ENCODE measurements at places on chromosomes 16 and 17.

DNA sequence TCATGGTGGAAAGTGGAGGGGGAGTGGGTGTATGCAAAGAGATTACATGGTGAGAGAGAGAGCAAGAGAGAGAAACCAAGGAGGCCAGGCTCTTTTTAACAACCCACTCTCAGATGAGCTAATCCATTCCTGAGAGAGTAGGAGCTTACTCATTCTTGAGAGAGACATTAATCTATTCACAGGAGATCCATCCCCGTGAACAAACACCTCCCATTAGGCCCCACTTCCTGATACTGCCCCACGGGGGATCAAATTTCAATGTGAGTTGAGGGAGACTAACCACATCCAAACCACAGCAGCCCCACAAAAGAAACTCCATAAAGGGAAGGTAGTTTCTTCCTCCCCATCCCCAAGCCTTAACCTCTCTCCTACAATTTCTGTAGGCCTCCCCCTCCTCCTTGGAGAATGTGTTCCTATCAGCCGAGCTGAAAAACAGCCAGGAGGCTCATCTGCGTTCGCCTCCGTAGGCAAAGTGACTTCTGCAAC lies 450.0 kb downstream of the NPIPA7 start:
- DNase-seq: no peak

DNA sequence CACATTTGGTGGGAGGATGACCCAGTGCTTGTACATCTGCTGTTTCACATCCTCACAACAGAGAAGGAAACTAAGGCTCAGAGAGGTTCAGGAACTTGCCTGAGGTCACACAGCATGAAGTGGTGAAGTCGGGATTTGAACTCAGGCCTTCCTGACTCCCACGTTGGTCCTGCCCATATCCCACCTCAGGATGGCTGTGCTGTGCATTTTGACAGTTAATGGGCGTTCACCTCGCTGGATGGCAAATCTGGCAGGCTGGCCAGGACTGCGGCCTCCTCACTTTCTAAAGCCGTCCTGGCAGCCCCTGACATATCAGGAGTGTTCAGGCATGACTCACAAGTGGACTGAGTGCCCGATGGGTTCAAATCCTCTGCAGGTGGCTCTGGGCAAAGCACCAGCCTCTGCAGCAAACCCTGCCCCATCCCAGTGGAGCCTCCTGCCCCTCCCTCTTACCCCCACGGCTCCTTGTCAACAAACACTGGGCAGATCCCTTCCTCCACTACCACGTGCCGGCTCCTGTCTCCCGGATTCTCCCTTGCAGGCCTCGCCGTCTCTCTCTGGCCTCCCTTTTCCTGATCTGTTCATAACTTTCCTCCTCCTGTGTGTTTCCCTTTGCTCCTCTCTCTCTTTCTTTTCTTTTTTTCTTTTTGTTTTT lies 29.2 kb downstream of the SOCS3 start:
- DNase-seq: no peak

DNA sequence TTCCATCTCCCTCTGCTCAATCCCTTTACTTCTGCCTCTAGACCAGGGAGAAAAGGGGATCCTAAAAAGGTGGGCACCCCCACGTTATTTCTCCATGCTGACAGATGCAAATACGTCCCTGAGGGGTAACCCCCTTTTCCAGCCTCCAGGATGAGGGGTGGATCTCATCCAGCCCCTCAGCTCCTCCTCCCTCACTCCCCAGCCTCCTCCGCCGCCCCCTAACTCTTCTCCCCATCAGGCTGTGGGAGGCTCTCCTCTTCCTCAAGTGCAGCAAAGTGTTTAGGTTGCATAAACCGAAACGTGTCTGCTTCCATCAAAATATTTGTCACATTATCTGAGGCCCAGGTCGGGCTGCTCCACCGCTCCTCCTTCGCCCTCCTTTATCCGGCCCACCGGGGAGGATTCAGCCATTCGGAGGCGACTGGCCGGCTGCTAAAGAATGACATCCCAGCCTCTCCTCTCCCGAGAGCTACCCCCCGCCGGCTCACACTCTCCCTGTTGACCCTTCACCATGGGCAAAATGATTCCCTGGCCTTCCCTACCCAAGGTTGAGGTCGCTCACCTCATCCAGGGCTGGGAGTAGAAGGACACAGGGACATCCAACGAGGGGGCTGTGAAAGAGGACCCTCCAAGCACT lies 1.2 kb upstream of the C1QL1 start:
- no peak for DNase-seq

DNA sequence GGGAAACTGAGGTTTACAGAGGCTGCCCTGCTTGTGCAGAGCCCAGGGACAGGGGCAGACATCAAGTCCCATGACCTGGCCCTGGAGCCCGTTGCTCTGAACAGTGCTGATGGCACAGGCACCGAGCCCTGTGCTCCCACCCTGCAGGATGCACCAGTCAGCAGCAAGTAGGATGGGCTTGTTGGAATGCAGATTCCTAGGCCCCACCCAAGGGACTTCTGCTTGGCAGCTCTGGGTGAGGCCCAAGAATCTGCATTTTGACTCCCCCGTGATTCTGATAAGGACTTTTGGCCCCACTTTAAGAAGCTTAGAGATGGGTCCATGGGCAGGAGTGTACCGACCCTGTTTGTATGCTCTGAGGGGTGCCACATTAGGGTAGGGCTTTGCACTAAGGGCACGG lies 23.3 kb downstream of the LASP1 start:
- no peak for DNase-seq

DNA sequence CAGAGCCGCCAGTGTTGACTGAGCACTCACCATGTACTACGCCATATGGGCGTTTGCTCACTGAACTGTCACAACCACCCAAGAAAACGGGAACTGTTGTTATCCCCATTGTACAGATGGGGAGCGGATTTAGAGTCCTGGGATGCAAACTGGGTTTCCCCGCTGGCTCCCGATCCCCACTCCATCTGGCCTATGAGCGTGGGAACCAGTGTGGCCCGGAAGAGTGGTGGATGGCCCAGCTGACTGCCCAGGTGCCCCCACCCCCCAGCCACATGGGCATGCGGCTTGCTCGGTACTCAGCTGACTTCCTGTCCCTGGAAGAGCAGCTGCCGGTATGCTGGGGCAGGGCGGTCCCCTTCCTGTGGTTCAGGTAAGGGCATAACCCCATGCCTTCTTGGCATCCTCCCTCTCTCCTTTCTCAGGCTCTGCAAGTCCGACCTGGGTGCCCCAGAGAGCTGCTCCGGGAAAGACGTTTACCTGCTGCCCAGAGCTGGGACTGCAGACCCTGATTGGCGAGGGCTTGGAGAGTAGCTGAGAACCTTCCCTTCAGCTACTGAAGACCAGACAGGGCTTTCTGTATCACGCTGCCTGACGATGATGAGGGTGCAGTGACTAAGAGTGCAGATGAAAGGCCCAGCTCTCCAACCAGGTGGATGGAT lies 16.2 kb downstream of the SOCS3 start:
- DNase-seq: no peak

DNA sequence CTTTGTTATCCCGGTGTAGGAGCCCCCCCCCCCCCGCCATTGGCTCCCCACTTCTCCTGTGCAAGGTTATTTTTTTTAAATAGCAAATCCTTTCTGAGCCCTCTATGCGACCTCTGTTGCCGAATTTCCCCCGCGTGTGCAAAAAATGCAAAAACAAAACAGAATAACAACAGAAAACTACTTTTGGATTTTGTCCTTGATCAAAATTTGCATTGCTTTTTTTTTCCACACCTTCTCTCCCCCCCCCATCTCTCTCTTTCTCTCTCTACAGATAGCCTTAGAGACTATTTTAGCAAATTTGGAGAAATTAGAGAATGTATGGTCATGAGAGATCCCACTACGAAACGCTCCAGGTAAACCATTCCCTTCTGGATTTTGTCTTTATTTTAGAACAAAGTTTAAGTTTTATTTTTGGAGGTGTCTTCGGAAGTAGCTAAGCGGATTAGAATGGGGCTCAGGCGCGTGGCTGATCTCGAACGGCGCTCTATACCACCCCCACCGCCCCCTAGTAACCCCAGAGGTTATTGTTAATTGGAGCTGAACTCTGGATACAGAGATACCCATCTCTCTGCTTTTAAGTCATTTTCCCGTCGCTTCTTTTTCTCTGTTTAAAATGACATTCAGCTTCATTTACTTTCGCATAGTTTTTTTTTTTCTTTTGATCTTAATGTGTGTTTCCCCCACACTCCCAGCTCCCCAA lies 1.0 kb downstream of the MSI2 start:
- DNase-seq: no peak

Data from fibroblast of the aortic adventitia (primary cell).